MG63 (cell line): ENCODE measurements at places on chromosomes 16 and 17.

- no peak for DNase-seq
These were observed 39.0 kb downstream of the PRKCB start for GRCh38 chr16:23874613-23875294.

DNA sequence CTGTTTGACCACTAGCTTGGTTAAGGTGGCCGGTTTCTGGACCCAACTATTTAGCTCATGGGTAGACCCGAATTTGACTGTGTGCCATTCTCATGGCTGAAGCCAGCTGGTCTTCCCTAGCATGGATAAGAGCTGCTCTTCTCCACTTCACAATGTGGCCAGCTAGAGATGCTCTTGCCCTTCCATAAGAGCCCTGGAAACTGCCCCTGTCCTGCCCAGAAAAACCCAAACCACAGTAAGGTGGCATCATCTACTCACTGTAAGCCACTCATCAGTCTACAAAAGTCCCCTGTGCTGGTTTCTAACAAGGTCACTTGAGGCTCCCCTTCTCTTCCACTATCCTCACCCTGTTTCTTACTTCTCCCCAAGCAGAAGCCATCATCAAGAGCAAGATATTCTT, 165.1 kb downstream of the HS3ST2 start:
- no peak for DNase-seq

DNA sequence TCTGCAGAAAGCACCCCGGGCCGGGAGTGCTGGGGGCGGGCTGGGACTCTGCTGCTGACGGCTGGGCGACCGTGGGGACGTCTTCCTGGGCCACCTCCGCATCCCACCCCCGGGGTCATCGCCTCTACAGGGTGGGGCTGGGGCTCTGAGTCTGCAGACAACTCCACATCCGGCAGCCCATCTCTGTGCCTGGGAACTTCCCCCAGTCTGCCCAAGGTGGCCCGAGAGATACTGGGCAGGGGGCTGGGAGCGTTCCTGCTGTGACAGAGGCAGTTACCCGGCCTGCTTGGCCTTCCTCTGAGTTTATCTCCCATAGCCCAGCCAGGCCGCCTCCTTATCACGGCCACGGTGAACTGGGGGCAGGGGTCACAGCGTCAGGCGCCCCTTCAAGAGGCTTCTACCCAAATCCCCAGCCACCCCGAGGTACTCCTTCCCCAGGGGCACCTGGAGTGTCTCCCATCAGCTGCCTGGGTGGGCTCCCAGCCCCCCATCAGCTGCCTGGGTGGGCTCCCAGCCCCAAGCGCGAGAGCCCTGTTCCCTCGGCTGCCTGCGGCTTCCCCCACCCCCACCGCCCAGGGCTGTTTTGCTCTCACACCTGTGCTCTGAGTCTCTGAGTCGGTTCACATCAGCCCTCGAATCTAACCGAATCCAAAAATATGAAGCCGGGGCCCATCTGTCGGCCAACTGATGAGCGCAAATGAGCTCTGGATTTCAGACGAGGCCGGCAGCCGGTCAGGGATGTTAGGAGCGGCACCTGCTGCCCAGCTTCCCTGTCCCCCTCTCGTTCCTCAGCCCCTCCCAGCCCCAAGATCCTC, 15.6 kb upstream of the CBFA2T3 start:
- no peak for DNase-seq

- no peak for DNase-seq
These were observed 24.7 kb downstream of the DDX42 start for GRCh38 chr17:63798572-63799106.

- no peak for DNase-seq
These were observed 1.2 kb downstream of the BRICD5 start for GRCh38 chr16:2209258-2210008.

- no peak for DNase-seq
These were observed 53.3 kb upstream of the FASN start for GRCh38 chr17:82151106-82151957.

- no peak for DNase-seq
These were observed 15.3 kb downstream of the NLK start for GRCh38 chr17:28057731-28058246.

GRCh38 chr17:34980353-34980680, at the start of gene LIG3:
Gene LIG3, plus strand, starts transcription at chr17:34980512. Its CDS starts 2,494 bp downstream, at chr17:34983006.
- peak; percentile 96 for DNase-seq
